ENCODE measurements at places on chromosomes 3 and 15.

GRCh38 chr3:129756871-129757270 is 136.6 kb downstream of the TMCC1 start:
- no peak for DNase-seq

DNA sequence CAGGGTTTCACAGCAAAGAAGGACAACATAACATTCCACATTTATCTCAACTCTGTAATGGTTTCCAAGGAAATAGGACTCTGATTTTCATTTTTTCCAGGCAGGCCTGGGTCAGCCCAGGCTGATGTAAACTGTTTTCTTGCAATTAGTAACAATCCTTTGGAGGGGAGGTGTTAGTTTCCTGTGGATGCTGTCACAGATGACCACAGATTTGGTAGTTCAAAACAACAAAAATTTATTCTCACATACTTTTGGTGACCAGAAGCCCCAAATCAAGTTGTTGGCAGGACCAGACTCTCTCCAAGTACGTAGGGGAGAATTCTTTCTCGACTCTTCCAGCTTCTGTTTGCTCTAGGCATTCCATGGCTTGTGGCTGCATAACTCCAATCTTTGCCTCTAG is 88.0 kb downstream of the EDEM1 start:
- DNase-seq = no peak

DNA sequence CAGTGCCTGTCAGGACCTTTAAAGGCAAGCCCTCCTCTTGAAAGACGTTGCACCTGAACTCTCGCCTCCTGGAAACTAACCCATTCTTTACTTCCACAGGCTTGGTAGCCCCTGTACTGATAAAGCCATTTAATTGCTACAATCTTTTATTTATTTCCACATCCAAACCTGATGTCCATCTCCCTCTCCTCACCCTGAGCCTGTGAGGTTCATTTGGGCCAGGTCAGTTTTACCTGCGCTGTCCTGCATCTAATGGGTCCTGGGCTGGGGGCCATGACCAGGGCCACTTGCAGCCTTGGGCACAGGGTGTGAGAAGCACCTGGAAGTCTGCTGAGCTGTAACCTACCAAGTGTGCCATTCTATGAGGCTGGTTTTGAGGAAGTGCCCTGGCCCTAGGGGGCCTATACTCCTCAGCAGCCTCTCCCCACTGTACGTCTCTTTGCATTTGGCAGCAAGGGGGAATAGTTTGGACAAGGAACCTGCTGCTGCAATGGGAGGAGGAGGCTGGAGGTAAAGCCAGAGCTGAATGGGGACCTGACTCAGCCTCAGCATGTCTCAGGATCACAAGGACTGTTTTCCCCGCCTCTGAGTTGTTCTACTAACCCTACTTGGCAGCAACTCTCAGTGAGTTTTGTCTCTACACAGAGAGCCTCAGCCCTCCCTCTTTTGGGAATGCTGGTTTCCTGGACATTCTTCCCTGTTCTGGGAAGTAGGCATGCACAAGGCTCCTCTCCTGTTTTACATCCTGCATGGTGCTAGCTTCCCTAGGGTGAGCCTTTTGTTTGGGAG is 53.8 kb downstream of the WDR76 start:
- DNase-seq = no peak

DNA sequence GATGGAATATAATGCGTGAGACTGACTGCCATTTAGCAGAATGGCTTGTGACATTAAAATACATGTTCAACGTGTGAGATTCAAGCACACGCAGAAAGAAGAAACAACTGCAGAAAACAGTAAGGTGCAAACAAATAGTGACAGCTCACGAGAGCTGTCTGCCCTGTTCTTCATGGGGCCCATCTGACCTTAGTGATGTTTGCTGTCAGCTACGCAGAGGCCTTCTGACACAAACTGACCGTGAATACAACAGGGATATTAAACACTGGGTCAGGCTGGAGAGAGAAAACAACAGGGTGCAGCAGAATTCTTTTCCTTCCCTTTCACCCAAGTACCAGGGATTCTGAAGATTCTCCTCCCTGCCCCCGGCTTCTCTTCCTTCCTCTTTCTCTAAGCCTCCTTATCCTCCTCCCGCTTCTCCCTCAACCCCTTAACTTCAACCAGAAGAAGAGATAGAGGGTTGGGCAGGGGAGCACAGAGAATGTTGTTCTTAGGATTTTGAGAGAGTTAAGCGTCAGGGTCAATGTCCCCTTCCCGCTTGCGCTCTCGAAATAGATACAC is 2.1 kb downstream of the TNFAIP8L3 start:
- no peak for DNase-seq

GRCh38 chr15:45589256-45589655 is 2.1 kb downstream of the BLOC1S6 start:
- no peak for DNase-seq

DNA sequence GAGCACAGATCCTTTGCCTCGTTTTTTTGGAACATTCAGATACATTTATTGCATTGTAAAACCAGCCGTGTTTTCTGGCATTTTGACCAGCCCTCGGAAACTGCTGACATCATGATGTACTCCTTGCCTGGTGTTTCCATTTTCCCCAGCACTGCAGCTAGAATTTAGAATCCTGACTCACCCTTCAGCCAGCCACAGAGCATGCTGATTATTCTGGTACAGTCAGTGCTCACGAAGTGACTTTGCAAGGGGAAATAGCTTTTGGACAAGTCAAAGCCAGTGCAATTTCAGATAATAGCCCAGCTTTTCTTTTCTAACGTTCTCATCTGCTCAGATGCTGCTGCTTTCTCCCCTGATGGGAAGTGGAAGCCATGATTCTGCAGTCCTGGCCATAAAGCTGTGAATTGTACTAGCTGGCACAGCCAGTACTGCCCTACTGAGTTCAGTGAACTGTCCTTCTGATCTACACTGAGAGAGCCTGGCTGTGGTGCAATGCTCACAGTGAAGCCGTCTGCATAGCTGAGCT is 12.1 kb upstream of the CNBP start:
- no peak for DNase-seq

DNA sequence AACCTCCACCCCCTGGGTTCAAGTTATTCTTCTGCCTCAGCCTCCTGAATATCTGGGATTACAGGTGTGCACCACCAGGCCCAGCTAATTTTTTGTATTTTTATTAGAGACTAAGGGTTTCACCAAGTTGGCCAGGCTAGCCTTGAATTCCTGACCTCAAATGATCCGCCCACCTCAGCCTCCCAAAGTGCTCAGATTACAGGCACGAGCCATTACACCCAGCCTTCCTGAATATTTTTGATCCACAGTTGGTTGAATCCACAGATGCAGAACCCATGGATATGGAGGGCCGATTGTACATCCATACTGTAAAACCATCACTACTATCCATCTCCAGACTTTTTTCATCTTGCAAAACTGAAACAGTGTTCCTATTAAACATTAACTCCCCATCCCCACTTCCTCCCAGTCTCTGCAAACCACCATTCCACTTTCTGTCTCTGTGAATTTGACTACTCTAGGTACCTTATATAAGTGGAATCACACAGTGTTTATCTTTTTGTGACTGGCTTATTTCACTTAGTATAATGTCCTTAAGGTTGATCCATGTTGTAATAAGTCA is 8.2 kb upstream of the TMEM62 start:
- DNase-seq = no peak

GRCh38 chr15:48631176-48631770 is 14.2 kb downstream of the FBN1 start:
- no peak for DNase-seq

DNA sequence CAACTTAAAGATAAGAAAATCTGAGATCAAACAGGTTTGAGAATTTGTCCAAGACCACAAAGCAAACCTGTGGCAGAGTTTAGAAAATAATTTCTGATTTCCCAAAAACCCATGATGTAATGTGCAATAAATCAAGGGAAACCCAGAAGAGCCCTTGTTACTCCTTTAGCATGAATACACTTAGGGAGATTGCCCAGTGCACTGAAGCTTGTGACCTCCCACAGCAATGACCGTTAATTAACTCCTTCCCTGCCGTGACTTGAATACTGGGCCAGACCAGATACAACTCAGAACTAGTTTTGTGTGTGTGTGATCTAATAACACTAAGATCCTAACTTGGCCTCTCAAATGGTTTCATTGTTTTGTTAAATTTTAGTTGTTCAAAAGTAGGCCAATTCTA is 2.5 kb downstream of the PRKAR2A start:
- no peak for DNase-seq
